Tongue (tissue), 3 donors: ENCODE measurements at places on chromosomes 16 and 17. TPM values are rescaled to one million over a fixed set of nuclear protein-coding genes. Genes with fewer than 3 reads are reported as not detected.

DNA sequence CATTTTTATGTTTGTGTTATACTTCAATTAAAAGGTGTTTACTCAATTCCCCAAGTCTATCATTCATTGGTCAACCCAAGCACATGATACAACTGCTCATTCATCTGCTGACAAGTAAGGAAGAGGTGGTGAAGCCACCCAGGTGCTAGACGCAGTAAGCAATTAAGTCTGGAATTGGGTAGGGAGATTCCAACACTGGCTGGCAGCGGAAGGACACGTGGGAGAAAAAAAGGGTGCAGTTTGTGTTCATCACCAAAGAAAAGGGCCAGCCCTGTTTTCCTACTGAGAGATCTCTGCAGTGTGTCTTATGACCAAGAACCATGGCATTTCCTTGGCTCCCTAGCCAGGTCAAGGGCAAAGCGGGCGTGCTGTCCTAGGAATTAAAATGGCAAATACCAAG, 11.8 kb upstream of the ZNF23 start:
- no peak for DNase-seq

GRCh38 chr17:18975597-18975996, 23.6 kb downstream of the SLC5A10 start:
- DNase-seq, result no peak

DNA sequence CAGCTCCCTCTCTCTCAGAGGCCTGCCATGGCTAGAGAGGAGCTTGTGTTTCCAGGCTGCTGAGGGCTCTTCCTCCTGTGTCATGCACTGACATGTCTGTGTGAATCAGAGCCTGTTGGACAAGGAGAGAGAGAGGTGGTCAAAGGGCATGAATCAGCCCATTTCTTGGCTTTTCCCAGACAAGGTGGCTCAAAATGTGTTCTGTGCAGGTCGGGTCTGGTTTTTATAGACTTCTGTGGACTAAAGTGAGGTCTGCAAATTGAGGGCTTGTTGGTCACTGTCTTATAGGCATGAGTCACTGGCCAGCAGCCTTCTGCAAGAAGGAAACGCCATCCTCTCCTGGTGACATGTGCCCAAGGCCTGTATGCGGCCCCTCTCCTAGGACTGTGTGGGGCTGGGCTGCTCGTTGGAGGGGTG, 97.9 kb downstream of the FOXL1 start:
- DNase-seq, result no peak

GRCh38 chr17:64039106-64039400, 18.6 kb upstream of the ICAM2 start:
- no peak for DNase-seq

GRCh38 chr17:33779234-33779591, 475.9 kb upstream of the CCL2 start:
- peak; percentile 82 for DNase-seq

GRCh38 chr17:49229805-49230600, 584 bp downstream of the PHOSPHO1 start:
- no peak for DNase-seq

GLIS2 gene
- 6.8 TPM for total RNA-seq

- peak; percentile 27 for DNase-seq
These were observed 627 bp upstream of the TSPOAP1 start for GRCh38 chr17:58329035-58329809.
